ENCODE measurements at places on chromosomes 12 and 14. TPM values are rescaled to one million over a fixed set of nuclear protein-coding genes. Genes with fewer than 3 reads are reported as not detected.

KRT71 gene
- not detected for polyA plus RNA-seq

- no peaks in the 10 kb centered on the region for H3K27me3 ChIP-seq
- H3K4me3 ChIP-seq: no peak overlapping the region
Observed at GRCh38 chr12:125330645-125331341, 265.6 kb downstream of the AACS start.

DNA sequence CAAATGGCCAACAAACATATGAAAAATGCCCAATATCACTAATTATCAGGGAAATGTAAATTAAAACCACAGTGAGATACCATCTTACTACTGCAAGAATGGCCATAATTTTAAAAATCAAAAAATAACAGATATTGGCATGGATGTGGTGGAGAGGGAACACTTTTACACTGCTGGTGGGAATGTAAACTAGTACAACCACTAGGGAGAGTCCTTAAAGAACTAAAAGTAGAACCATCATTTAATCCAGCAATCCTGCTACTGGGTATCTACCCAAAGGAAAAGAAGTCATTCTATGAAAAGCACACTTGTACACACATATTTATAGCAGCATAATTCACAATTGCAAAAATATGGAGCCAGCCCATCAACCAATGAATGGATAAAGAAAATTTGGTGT is 459.7 kb downstream of the GXYLT1 start:
- H3K4me1 ChIP-seq: no peaks in the 10 kb centered on the region
- no peak overlapping the region for H3K27ac ChIP-seq
- H3K27me3 ChIP-seq: no peaks in the 10 kb centered on the region
- no peaks in the 10 kb centered on the region for H3K36me3 ChIP-seq
- no peak overlapping the region for H3K4me3 ChIP-seq
- no peak for DNase-seq

DNA sequence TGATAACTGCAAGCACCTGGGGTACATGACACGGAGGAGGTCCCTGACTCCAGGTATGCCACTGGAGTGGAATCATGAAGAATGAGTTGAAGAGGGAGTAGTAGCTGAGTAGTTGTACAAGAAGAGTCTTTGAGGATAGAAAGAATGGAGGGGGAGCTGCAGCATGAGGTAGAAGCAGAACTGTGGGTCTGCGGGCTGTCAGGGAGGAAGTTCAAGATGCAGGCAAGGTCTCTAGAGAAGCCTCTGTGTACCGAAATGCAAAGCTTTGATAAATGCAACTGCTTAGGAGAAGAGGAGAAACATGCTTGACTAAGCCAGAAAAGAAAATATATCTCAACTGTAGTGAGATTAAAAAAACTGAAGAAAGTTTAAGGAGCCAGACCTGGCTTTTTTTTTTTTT is 91.5 kb downstream of the CPNE8 start:
- no peaks in the 10 kb centered on the region for H3K4me1 ChIP-seq
- no peak overlapping the region for H3K4me3 ChIP-seq
- no peak for DNase-seq
- H3K36me3 ChIP-seq: no peaks in the 10 kb centered on the region

DNA sequence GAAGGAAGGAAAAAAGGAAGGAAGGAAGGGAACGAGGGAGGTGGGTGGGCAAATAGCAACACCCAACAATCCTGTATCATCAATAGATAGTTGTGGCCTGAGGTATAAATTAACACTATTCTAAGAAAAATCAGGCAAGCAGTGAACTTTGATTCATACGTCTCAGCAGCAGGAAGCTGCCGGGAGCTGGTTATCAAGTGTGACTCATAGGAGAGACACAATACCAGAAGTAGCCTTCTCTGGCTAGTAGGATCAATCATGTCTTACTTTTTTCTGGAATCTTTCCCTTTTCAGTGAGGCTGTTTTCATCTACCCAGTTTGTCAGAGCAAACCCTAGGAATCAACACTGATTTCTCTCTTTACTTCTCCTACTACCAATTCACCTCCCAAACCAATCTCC is 780.5 kb downstream of the NRXN3 start:
- no peak overlapping the region for H3K27ac ChIP-seq
- DNase-seq: no peak
- no peaks in the 10 kb centered on the region for H3K36me3 ChIP-seq
- no peaks in the 10 kb centered on the region for H3K4me1 ChIP-seq
- H3K4me3 ChIP-seq: no peak overlapping the region
- no peaks in the 10 kb centered on the region for H3K27me3 ChIP-seq

DNA sequence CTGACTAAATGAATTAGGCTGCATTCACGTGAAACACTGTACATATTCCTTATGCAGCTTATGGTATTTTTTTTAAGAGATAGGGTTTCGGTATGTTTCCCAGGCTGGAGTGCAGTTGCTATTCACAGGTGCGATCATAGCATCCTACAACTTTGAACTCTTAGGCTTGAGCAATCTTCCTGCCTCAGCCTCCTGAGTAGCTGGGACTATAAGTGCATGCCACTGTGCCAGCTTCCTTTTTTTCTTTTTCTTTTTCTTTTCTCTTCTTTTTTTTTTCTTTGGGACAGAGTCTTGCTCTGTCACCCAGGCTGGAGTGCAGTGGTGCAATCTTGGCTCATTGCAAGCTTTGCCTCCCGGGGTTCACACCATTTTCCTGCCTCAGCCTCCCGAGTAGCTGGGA is 35.8 kb upstream of the SPPL3 start:
- H3K36me3 ChIP-seq: no peaks in the 10 kb centered on the region
- no peaks in the 10 kb centered on the region for H3K27me3 ChIP-seq
- no peak for DNase-seq
- no peaks in the 10 kb centered on the region for H3K4me1 ChIP-seq
- no peak overlapping the region for H3K4me3 ChIP-seq
